Stimulated activated CD4-positive, alpha-beta T cell treated with anti-CD3 and anti-CD28 coated beads, TNF-alpha, amount 100 ng/mL, for 24 hours (primary cell): ENCODE measurements at places on chromosomes 2 and 18.

- DNase-seq: no peak
Observed at GRCh38 chr18:12003894-12004293, 22.6 kb downstream of the IMPA2 start.

DNA sequence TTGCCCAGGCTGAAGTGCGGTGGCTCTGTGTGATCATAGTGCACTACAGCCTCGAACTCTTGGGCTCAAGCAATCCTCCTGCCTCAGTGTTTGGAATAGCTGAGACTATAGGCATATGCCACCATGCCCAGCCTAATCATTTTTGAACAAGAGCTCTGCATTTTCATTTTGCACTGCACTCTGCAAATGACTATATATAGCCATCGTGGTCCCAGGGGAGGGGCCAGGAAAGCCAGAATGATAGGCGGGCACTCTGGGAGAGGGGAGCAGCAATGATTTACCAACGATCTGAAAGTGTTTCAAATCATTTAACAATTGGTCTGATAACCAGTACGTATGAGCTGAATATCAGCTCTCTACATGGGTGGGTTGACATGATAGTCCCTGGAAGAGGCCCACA lies 22.3 kb upstream of the ST3GAL5 start:
- DNase-seq: no peak

DNA sequence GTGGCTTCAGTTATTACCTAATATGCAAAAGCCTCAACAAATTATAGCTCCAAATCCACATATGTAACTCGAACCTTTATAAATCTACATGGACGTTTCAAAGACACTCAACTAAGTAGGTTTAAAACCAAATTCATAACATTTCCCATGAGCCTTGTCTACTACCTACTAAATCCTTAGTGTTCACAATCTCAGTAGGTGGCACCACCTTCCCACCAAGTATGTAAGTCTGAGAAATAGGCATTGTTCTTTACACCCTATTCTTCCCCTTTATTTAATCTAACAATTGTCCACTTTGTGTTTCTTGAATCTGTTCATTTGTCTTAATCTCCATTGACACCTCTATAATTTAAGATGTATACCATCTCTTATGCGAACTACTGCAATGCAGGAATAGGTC lies 4.6 kb downstream of the PIGN start:
- DNase-seq: no peak

DNA sequence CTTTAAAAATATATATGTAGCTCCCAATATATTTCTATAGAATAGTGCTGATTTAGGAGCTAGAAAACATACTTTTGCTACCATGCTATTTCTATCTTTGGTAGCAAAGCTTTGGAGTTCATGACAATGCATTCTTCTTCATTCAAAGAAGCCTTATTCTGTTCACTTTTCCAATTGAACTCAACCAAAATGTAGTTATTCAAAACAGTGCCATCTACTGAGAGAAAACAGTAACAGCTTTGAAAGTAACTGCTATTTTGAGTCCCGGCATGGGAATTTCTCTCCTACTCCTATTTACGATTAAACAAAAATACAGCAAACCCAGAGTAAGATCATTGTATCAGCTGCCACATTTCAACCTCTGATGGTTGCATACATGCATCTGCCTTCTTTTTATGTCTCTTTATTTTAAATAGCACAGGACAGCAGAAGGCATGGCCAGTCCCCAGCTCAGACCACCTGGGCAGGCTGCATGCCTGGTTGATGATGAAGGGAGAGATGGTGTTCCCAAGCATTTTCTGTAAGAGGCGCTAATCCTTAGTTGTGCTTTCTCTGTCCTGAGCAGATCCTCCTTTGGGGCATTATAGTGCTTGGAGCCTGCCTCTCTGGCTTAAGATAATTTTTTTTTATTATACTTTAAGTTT lies 69.7 kb upstream of the SULT1C3 start:
- no peak for DNase-seq

DNA sequence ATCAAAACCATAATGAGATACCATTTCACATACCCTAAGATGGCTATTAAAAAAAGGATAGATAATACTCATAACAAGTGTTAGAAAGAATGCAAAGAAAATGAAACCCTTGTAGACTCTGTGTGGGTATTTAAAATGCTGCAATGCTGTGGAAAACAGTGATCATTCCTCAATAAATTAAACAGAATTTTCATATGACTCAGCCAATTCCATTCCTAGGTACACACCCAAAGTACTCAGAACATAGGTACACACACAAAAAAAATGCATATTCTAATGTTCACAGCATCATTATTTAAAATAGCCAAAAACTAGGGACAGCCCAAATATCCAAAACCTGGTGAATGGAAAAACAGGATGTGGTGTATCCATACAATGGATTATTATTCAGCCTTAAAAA lies 502.3 kb downstream of the KCNJ3 start:
- DNase-seq: no peak

- no peak for DNase-seq
Observed at GRCh38 chr18:47485221-47485797, 233.8 kb upstream of the SKOR2 start.

- no peak for DNase-seq
Observed at GRCh38 chr2:26522325-26522724, 44.4 kb upstream of the OTOF start.

- DNase-seq: no peak
Observed at GRCh38 chr2:99562516-99562915, 72.7 kb upstream of the REV1 start.

GRCh38 chr18:46070815-46071652 lies 1.0 kb downstream of the PSTPIP2 start:
- DNase-seq: no peak

GRCh38 chr2:32738939-32739338 lies 111.1 kb downstream of the TTC27 start:
- no peak for DNase-seq

- DNase-seq: no peak
Observed at GRCh38 chr18:42087876-42088275, 132.8 kb downstream of the PIK3C3 start.

- DNase-seq: no peak
Observed at GRCh38 chr2:64915510-64915900, 73.7 kb upstream of the SLC1A4 start.

- no peak for DNase-seq
Observed at GRCh38 chr2:173740639-173741038, 224.5 kb downstream of the SP3 start.

- DNase-seq: no peak
Observed at GRCh38 chr2:157443795-157444640, at the start of gene CYTIP. TSS of gene CYTIP (minus strand) at chr2:157444089. CDS start at chr2:157444020, 69 bp downstream.

- no peak for DNase-seq
Observed at GRCh38 chr18:32669549-32670165, 103.2 kb downstream of the KLHL14 start.

- no peak for DNase-seq
Observed at GRCh38 chr2:20668871-20669475, 2.0 kb downstream of the GDF7 start.

DNA sequence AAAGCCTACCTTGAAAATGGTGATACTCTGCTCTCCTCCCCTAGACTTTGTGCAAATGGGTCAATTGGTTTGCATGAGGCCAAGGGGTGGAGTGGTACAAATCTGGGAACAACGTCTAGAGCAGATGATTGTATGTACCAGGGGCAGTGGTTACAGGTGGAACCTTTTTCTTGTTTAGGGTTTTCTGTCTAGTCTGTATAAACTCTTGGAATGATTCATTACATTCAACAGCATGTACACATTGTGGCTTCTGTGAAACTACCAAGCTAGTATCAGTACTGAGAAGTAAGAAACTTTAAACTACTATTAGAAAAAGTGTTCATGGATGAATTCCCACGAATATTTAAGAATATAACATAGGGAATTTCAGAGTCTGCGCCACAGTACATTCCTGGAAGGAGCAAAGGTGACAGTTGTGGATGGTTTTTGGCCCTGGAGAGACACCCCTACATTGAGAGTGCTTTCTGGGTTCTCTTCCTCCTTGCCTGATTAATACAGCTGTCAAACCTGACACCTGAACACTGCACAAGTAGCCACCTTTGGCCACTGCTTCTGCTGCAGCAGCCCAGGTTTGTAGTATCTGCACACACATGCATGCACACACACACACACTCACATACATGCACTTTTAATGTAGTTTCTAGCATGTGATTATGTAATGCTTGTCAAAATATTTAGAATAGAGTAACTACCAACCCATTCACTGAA lies 30.0 kb downstream of the CFAP221 start:
- DNase-seq: no peak

DNA sequence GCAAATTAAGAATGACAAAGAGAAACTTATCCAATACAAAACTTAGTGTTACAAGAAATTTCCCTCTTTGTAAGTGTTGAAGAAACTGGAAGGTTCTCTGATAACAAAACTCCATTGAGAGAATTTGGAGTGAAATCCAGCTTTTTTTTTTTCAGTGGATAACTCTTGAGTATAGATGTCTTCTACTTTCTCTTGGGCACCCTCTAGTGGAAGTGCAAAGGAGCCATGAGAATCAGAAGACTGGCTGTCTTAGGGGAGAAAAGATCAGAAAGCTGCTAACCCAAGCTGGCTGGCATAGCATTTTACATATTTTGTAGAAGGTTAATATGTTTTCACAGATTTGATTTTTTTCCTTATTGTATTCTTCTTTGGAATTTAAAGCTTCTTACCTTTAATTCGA lies 138.8 kb upstream of the SATB2 start:
- no peak for DNase-seq

DNA sequence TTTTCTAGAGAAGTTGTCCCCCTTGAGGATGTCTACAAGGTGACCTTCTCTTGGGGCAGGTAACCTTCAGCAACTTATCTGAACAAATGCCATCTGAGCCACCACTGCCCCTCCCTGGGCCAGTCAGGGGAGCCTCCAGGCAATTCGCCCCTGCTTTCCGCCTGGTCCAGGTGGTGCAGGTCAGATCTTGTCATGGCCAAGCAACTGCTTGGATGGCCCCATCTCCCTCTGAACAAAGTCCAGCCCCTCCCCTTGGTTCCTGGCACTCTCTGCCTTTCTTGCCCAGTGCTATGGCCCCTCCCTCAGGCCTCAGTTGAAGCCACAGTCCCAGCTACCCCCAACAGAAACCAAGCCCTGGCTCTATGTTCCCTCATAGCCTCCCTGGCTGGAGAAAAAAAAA lies 138.7 kb downstream of the ALPK2 start:
- no peak for DNase-seq

DNA sequence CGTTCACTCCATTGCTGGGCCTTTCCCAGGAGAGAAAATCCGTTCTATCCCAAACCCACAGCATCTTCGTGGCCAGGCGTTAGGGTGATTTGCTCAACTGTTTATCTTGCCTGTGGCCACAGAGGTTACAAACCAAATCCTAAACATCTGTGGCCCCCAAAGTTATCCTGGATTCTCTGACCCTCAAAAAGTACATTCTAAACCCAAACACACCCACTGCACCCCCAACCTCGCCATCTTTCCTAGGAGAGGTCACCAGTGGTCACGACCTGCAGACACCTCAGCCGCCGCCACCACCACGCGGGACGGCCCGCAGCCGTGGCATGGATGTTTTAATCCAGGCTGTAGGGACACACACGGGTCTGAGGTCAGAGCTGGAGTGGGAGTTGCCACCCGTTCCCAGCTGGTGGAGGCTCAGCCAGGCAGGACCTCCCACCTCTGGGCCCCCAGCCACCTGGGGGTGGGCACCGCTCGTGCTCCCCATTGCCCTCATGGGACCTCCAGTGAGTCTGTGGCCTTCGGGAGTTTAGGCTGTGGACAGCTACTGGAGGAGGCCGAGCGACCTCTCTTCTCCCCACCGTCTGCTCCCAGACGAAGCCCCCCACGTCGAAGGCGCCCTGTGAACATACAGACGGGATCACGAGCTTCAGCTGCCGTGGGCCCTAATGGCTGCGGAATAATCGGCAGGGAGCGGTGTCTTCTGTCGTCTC lies 72.0 kb downstream of the KCNG2 start:
- DNase-seq: no peak

GRCh38 chr2:59528525-59528924 lies 1024.9 kb downstream of the BCL11A start:
- no peak for DNase-seq

- DNase-seq: no peak
Observed at GRCh38 chr18:41170346-41170745, 784.7 kb upstream of the PIK3C3 start.

- no peak for DNase-seq
Observed at GRCh38 chr18:56109757-56110156, 521.8 kb upstream of the TCF4 start.

DNA sequence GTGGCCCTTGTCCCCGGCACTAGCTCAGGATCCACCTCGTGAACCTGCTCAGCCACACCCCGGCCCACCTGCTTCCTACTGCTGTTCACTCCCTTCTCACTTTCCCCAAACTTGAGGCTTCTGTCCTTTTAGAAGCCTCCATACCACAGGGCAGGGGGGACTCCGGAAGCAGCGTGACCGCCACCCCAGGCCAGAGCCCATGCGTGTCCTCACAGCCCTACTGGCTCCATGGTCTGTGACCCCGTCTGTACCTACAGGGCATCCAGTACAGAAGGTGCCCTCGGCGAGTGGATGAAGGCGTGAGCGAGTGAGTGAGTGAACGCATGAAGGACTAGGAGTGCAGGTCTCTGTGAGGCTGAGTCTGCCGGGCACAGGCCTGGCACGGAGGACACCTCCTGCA lies 253.2 kb downstream of the TWIST2 start:
- DNase-seq: no peak

- no peak for DNase-seq
Observed at GRCh38 chr2:222296311-222296741, 2.5 kb downstream of the PAX3 start.

- no peak for DNase-seq
Observed at GRCh38 chr2:40953341-40953740, 501.5 kb upstream of the SLC8A1 start.

GRCh38 chr2:54065411-54065810 lies 50.0 kb upstream of the ACYP2 start:
- no peak for DNase-seq
